ENCODE measurements at places on chromosomes 5 and 9. TPM values are rescaled to one million over a fixed set of nuclear protein-coding genes. Genes with fewer than 3 reads are reported as not detected.

- no peak overlapping the region for H3K27ac ChIP-seq
- H3K4me1 ChIP-seq = no peaks in the 10 kb centered on the region
- no peaks in the 10 kb centered on the region for H3K36me3 ChIP-seq
- DNase-seq = no peak
- no peak overlapping the region for H3K4me3 ChIP-seq
These were observed 72.6 kb downstream of the SH3RF2 start for GRCh38 chr5:146009020-146009419.

- H3K27ac ChIP-seq = no peak overlapping the region
- no peaks in the 10 kb centered on the region for H3K36me3 ChIP-seq
- no peaks in the 10 kb centered on the region for H3K4me1 ChIP-seq
- no peaks in the 10 kb centered on the region for H3K27me3 ChIP-seq
These were observed 503.6 kb downstream of the ELAVL2 start for GRCh38 chr9:23322392-23322791.

GRCh38 chr5:122063836-122064235 is 14.2 kb downstream of the LOX start:
- no peaks in the 10 kb centered on the region for H3K27me3 ChIP-seq
- no peak for DNase-seq
- H3K27ac ChIP-seq = no peak overlapping the region
- peaks cover 11% of the 10 kb centered on the region for H3K4me1 ChIP-seq

DNA sequence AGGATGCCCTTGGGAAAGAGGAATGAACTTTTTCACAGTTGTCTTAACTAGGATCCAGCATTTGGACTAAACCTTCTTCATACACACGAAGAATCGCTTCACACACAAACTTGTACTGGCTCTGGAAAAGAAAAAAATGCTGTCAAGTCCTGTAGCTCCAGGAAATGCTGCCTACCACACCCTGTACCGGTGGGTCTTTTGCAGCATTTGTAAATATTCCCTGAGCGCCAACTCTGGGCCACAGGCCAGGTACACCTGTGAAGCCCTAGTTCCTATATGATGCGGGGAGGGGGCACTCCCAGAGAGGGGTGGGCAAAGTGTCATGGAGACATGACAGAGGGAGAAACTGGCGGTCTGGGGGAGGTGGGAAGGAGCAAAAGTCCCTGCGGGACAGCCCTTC is 58.7 kb upstream of the EPB41L4B start:
- no peaks in the 10 kb centered on the region for H3K4me1 ChIP-seq
- no peak overlapping the region for H3K4me3 ChIP-seq
- H3K27ac ChIP-seq = no peak overlapping the region
- no peak for DNase-seq
- no peaks in the 10 kb centered on the region for H3K27me3 ChIP-seq
- H3K36me3 ChIP-seq = no peaks in the 10 kb centered on the region

DNA sequence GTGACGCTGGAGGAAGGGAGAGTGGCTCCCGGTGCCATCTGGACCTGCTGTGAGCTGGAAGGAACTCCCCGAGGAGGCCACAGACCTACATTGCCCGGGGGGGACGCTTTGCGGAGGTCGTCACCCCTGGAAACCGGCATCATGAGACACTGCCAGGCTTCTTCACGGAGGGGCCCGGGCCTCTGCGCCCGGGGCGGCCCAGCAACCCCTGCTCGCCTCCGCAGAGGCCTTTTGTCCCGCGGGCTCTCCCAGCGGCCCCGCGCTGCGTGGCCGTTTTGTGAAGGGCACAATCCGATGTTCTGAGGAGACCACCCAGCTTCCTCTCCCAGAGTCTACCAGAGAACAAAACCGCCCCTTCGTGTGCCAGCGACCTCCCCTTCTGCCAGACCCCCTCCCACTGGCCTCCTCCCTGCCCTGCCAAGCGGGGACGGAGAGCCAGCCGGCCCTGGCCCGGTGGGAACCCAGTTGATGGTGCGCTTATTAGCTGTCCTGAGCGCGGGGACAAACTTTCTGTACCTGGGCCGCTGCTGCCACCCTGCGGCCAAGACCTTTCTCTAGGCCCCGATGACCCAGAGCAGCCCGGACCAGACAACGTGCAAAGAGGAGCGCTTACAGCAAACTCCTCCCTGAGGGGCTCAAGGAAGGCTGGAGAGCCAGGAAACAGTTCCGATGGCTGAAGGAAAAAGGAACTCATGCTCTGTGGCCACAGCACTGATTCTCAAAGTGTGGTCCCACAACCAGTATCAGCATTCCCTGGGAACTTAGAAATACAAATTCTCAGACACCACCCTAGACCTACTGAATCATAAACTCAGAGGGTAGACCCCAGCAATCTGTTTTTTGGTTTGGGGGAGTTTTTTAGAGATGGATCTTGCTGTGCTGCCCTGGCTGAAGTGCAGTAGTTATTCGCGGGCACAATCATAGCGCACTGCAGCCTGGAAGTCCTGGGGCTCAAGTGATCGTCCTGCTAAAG is 86.7 kb downstream of the SLC1A3 start:
- no peaks in the 10 kb centered on the region for H3K4me1 ChIP-seq
- peak overlapping the region; percentile 15 for H3K4me3 ChIP-seq
- H3K27ac ChIP-seq = peak overlapping the region; percentile 61
- H3K36me3 ChIP-seq = no peaks in the 10 kb centered on the region
- no peaks in the 10 kb centered on the region for H3K27me3 ChIP-seq
- DNase-seq = peak; percentile 69

GRCh38 chr5:135186662-135187522 is 152.9 kb upstream of the PITX1 start:
- H3K36me3 ChIP-seq = no peaks in the 10 kb centered on the region
- peaks cover 15% of the 10 kb centered on the region for H3K4me1 ChIP-seq
- no peak for DNase-seq
- H3K27me3 ChIP-seq = peaks cover 22% of the 10 kb centered on the region
- H3K4me3 ChIP-seq = no peak overlapping the region
- H3K27ac ChIP-seq = no peak overlapping the region

DNA sequence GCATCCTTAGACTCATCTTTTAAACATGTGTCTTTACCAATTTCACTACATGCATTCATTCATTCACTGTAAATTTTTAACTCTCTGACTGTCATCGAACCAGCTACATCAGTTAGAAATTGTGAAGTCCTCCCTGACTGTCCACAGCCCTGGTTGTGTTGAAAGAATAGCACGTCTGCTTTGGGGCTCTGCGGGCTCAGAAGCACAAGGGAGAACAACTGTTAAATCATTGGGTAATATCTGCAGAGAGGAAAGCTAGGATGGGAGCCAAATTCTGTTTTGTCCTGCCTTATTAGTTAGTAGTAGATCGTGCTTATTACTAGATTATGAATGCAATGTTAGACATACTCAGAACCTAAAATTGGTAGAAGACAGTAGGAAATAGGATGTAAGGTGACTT is 26.3 kb upstream of the FAM120AOS start:
- peaks cover 4% of the 10 kb centered on the region for H3K4me1 ChIP-seq
- no peak for DNase-seq
- H3K4me3 ChIP-seq = no peak overlapping the region
- H3K27ac ChIP-seq = no peak overlapping the region

The LCP2 gene
- 52.8 TPM for total RNA-seq

The LRRC70 gene
- total RNA-seq = 6.7 TPM

The HTR1A gene
- not detected for total RNA-seq

The FBXO10 gene
- 5.7 TPM for total RNA-seq

The LRRC26 gene
- not detected for total RNA-seq

The PCDHB8 gene
- total RNA-seq = 3.5 TPM

The GRIA1 gene
- 1.2 TPM for total RNA-seq

The IFNK gene
- not detected for total RNA-seq

All from tibial nerve (tissue), 4 donors.